ENCODE measurements at places on chromosomes 5 and 9.

GRCh38 chr9:98795295-98795955, 930 bp downstream of the ANKS6 start:
- no peak for DNase-seq

DNA sequence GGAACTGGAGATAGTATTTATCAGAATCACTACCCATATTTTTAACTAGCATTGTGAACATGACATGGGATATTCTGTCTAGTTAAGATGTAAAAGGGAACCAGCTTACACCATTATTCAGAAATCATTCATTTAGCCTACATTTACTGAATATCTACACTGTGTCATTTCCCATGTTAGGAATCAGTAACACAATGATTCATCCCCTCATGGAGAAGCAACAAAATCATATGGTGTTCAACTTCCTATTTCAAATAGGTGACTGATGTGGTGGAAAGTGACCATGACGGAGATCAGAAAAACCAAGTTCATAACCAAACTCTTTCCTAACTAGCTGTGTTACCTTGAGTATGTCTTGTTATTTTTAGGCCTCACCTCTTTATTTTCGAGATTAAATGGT, 550.0 kb upstream of the TUSC1 start:
- DNase-seq = no peak

- no peak for DNase-seq
Observed at GRCh38 chr9:97390791-97391406, 21.0 kb upstream of the TDRD7 start.

- DNase-seq = no peak
Observed at GRCh38 chr9:20642045-20642444, 19.7 kb upstream of the MLLT3 start.

Data from CD4-positive, alpha-beta T cell treated with Interleukin-10 for 1 hour (primary cell).